ENCODE measurements at places on chromosomes 16 and 17. TPM values are rescaled to one million over a fixed set of nuclear protein-coding genes. Genes with fewer than 3 reads are reported as not detected.
A peak's percentile ranks its signal among the peaks of the same experiment; 100 is the strongest.

Gene KCNJ12
- not detected for total RNA-seq

Gene PIMREG
- total RNA-seq, result 1.8 TPM

Gene TBC1D3E
- total RNA-seq, result not detected

Gene SPG7
- total RNA-seq, result 79.5 TPM

DNA sequence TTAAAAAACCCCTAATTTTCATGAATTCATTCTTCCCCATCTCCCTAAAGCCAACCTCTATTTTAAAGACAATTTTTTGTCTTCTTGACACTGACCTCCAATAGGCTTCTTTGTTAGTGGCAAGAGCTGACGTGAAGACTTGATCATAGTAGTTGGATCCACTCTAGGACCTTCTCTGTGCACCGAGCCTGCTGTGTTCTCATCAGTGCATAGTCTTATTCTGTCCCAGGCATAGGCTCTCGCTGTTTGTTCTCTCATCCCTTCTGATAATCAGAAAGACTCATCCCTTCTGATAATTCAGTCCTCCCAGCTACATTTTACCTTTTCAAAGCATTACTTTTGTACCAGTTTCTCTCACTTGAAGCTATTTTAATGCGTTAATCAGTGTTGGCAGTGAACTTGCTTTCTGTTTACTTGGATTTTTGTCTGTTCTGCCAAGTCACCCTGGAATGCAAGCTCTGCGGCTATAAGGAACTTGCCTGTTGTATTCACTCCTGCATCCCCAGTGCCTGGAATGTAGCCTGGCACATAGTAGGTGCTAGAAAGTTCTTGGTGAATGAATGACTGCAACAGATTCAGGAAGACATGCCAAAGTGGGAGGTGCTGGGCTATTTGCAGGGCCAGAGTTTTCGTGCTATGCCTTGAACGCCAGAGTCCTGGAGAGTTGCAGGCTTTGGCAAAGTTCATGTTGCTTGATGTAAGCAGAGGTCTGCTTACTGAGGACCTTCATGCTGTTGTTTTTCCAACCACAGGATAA lies 147.6 kb upstream of the MPHOSPH6 start:
- DNase-seq, result no peak

DNA sequence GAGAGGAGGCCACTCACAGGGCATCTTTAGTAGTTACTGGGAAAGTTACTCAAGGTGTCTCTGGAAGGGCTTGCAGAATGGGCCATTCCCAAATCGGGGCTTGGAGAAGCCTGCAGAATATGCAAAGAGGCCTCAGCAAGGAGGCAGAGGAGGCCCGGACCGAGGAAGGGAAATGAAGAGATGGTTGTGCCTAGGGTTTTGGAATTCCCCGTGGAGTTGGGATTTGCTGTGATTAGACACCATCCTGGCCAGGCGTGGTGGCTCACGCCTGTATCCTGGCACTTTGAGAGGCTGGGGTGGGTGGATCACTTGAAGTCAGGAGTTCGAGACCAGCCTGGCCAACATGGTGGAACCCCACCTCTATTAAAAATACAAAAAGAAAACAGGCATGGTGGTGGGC lies 193.0 kb downstream of the IRF8 start:
- DNase-seq, result no peak

GRCh38 chr17:80861892-80862291 lies 129.7 kb upstream of the CHMP6 start:
- DNase-seq, result peak; percentile 40

DNA sequence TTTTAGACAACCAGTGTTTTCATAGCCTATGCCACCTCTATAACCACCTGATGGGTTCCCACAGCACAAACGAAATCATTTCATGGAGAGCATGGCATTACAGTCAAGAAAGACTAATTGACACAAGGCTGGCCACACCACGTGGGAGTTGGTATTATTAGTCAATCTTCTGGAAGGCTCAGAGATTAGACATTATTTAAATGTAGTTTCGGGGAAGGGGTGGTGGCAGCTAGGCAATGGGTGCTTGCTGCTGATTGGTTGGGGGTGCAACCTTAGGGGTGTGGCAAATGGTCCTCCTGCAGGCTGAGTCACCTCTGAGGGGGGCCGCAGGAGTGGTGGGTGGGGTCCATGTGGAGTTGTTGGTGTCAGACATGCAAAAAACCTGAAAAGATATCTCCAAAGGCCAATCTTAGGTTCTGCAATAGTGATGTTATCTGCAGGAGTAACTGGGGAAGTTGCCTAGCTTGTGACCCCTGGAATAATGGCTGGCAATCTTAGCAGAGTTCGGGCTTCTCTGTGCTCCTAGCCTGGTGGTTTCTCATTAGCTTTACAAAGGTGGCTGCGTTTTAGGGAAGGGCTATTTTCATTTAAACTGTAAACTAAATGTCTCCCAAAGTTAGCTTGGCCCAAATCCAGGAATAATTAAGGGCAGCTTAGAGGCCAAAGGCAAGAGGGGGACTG lies 4.6 kb downstream of the TEN1 start:
- no peak for DNase-seq

GRCh38 chr17:39634384-39634871 lies 2.5 kb upstream of the STARD3 start:
- no peak for DNase-seq

DNA sequence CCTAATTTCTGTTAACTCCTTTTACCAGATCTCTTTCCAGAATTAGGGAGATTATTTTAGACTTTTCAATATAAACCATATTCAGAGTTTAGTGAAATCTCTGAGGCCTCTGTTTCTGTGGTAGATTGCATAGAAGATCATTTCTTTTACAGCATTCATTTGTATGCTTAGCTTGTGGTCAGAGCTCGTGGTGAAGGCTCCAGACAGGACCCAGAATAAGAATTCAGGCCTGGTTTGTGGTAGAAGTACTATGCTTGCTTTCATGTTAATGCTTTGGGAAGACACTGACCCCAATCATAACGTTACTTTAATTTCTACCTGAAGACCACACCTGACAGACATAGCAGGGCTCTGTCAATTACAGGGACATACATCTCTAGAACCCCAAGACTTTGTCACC lies 258.1 kb downstream of the FTO start:
- no peak for DNase-seq

DNA sequence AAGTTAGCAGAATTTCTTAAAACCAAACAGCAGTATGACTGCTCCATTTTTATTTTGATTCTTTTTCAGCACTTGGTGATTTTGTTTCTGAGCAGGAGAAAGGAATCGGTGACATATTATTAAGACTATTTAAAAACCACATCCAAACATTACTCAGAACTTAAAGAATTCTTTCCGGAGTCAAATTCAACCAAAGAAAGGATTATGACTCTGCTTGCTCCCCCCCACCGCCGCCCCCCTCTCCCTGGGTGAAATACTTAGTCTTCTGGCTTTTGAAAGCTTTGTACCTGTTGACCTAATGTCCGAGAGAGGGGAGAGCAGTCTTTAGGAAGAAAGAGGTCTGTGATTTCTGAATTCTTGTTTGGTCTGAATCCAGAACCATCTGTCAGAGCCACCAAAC lies 17.9 kb upstream of the COL1A1 start:
- no peak for DNase-seq

DNA sequence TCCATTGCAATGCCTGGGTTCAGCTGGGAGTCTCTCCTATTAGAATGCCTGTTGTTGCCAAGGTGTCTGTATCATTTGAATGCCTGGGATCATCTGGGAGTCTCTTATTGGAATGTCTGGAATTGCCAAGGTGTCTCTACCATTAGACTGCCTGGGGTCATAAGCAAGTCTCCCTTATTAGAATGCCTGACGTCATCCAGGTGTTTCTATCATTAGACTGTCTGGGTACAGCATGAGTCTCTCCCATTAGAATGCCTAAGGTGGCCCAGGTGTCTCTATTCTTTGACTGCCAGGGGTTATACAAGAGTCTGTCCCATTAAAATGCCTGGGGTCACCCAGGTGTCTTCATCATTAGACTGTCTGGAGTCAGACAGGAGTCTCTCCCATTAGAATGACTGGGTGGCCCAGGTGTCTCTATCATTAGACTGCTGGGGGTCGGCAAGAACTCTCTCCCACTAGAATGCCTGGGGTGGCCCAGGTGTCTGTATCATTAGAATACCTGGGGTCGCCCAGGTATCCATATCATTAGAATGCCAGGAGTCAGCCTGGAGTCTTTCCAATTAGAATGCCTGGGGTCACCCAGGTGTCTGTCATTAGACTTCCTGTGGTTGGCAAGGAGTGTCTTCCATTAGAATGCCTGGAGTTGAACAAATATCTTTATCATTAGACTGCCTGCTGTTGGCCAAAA lies 2274.0 kb downstream of the TP53TG3F start:
- DNase-seq, result no peak

- DNase-seq, result peak; percentile 19
Observed at GRCh38 chr17:7867881-7868329, 10.1 kb downstream of the CYB5D1 start.

- no peak for DNase-seq
Observed at GRCh38 chr17:56176091-56176490, 22.8 kb downstream of the ANKFN1 start.

DNA sequence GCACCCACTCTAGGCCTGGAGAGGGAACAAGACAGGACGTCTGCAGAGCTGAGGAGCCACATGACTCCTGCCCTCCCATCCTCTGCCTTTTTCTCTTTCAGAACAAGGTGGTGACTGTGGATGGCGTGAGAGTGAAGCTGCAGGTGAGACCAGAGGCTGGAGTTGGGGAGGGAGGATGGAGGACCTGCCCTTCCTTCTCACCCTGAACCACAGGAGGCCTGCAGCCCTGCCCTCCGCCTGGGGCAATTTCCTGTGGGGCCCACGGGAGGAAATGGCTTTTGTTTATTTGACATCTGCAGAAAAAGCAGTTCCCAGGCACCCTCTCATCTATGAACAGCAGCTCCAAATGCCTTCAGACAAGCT lies 5.1 kb downstream of the RAB37 start:
- DNase-seq, result peak; percentile 33

GRCh38 chr16:12829096-12829888 lies 25.6 kb upstream of the CPPED1 start:
- DNase-seq, result no peak

DNA sequence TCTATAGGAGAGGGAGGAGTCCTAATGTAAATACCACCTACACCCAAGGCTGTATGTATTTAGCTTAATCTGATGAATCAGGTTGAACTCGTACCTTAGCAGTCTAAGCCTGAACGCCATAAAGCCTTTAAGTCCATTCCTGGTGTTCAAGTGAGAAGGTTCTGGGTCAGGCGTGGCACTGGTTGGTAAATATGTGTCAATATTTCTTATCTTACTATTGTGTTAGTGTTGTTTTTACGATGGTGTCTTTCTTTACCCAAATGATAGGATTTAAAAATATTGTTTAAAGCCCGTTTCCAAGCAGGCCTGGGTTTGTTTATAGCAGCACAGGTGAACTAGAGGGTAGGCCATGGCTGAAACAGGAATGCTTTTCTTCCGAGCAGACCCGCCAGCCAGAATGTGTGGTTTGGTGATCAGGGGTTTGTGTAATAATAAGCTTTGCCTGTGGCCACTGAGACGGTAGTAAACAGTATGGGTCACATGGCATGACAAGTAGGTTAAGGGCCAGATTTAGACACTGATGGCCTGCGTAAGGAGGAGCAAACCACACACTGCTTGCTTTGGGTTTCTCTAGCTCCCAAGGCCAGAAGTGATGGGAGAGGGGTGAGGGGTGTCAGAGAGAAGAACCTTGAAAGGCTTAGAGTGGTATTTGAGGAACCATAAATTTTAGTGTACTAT lies 3.3 kb downstream of the TMEM94 start:
- DNase-seq, result no peak

DNA sequence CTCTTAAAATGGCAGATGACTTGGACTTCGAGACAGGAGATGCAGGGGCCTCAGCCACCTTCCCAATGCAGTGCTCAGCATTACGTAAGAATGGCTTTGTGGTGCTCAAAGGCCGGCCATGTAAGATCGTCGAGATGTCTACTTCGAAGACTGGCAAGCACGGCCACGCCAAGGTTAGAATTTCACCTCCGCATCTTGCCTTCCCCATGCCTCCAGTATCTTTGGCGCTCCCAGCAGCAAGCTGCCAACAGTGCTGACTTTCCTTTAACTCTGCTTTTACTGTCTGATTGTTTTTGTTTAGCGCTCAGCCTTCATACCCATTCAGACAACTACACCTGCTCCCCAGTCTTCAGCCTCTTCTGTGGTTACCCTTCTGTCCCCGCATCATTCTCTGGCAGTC lies 2.2 kb downstream of the EIF5A start:
- no peak for DNase-seq

DNA sequence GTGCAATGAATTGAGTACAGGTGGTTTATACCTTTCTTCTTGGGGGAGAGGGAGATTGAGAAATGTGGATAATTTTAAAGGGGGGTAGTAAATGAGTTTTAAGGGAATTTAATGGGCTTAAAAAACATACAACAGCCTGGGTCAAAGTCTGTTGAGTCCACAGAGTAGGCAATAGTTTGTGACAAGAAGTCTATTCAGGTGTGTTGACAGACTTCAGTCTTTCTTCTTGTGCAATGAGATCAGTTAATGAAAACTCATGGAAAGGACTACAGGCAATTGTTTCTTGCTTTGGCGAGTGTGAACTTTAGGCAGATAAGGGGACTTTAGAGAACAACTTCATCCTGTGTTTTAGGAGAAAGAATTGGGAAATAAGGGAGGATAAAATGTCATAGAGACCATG lies 507.8 kb upstream of the CA10 start:
- DNase-seq, result no peak

GRCh38 chr17:14940108-14940937 lies 324.8 kb downstream of the PMP22 start:
- DNase-seq, result no peak

DNA sequence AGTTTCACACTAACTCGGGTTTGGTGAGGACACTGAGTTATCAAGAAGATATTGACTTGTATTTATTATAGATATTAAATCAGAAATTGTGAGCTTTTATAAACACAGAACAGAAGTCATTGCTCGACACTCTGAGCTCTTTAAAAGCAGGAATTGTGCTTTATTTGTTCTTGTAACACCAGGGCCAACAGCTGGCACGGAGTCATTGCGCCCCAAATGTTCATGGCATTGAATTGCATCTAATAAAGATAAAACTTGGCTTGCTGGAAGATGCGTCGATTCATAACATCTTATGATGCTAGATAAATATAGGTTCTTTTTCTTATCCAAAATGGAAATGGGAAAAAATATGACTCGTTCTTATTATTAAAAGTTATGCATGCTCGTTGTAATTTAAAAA lies 11.8 kb upstream of the MLYCD start:
- DNase-seq, result no peak

DNA sequence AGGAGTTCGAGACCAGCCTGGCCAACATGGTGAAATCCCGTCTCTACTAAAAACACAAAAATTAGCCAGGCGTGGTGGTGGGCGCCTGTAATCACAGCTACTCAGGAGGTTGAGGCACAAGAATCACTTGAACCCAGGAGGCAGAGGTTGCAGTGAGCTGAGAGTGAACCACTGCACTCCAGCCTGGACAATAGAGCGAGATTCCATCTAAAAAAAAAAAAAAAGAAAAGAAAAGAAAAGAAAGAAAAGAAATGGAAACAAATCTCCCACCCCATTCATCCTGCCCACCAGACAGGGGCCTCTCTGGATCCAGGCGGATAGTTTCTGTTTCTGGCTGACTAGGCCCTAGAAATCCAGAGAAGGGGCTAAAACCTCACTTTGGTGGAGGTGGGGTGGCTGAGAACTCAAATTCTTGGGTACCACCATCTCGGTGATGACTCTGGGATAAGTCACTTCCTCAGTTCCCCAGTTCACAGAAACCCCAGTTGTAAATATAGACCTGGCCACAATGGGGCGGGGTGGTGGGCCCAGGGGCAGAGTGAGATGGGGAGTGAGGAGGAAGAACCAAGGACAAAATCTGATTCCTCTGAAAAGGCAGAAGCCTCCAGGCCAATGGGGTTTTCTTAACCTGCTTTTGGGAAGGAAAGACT lies 22.2 kb downstream of the SOCS1 start:
- no peak for DNase-seq

GRCh38 chr17:8162997-8163977 lies 539 bp upstream of the VAMP2 start:
- DNase-seq, result peak; percentile 62
